ENCODE measurements at places on chromosomes 13 and 19.

- no peak for DNase-seq
Measured at GRCh38 chr13:26600343-26600742, 42.9 kb downstream of the WASF3 start.

DNA sequence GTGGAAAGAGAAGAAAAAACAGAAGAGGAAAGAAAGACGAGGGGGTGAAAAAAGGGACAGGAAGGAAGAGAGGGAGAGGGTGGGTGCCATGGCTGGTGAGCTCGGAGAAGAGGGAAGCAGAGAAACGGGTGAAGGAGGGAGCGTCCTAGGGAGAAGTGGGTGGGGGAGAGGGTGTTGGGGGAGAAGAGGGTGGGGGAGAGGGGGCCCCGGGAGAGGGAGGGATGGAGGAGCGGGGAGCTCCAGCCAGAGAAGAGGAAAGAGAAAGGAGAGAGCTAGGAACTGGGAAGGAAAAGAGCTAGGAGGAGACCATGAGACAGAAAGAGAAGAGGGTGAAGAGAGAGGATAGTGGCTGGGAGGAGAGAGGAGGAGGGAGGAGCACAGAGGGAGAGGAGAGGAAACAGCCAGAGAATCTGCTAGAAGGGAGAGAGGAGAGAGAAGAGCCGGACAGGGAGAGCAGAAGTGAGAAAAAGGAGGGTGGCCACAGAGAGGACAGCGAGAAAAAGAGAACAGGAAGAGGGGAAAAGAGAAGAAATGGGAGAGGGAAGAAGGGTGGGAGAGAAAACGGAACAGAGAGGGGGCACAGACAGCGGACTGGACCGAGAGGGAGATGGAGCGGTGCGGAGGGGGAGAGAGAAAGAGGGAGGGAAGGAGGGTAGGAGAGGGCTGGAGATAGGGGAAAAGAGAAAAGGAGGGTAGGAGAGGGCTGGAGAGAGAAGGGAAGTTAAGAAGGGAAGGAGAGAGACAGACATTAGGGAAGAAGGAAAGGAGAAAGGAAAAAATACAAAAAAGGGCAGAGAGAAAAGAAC lies 11.9 kb upstream of the GARIN5A start:
- DNase-seq, result peak; percentile 43

- no peak for DNase-seq
Measured at GRCh38 chr19:31992750-31993149, 352.7 kb upstream of the ZNF507 start.

GRCh38 chr13:99757756-99758459 lies 213.7 kb downstream of the ZIC5 start:
- DNase-seq, result no peak

DNA sequence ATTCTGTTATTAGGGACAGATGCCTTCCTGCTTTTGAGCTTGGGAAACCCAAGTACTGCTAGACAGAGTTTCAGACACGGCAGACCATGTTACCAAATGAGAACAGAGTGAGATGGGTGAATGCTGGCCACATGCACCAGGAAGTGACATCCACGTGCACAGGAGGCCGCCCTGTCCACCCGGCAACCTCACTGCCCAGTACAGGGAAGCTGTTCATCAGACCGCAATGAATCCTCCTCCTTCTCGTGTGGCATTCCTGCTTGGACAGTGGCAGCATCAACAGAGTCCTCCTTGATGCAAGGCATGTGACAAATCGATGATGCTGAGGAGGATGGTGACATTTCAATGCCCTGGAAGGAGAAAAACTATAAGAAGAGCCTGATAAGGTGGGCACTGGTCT lies 191.0 kb upstream of the SOX1 start:
- DNase-seq, result no peak

GRCh38 chr13:106522898-106523525 lies 12.4 kb downstream of the EFNB2 start:
- no peak for DNase-seq

DNA sequence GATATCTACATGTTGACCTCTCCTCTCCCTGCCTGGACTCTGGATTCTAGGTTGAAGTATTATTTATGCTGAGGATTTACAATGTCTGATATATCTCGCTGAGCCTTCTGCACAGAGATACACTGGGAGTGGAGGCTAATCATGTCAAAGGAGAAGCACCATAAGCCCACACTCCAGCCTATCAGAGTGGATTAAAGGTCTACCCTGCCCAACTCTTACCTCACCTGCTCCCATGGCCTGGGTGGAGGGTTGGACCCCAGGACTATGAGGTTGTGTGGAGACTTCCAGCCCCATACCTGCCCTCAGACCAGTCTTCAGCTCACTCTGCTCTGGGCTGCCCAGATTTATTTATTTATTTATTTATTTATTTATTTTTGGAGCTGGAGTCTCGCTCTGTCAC lies 15.4 kb downstream of the OR10H4 start:
- DNase-seq, result no peak

Measured in inflammatory macrophage treated with lipopolysaccharide for 4 hours (primary cell).